Activated T-helper 9 cell treated with anti-CD3 and anti-CD28 coated beads, Interleukin-2, amount 50 U/mL, for 16 hours (primary cell): ENCODE measurements at places on chromosomes 3 and 15.

- no peak for DNase-seq
Observed at GRCh38 chr15:29880341-29880740, 58.1 kb upstream of the TJP1 start.

- no peak for DNase-seq
Observed at GRCh38 chr15:100818927-100819326, 60.7 kb upstream of the ALDH1A3 start.

DNA sequence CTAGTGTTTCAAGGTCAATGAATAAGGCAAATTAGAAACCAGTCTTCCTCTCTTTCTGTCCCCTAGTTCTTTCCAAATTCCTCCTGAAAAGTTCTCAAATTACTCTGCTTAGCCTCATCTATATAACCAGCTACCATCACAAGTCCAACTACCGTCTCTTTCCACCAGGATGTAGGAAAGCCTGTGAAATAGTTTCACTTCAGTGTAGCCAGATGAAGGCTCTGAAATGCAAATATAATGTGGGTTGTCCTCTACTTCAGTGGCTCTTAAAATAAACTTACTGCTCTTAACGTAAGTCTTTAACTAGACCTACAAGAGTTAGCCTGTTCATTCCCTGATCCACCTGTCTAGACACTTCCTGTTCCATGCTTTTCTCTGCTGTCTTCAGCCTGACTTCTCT is 827.7 kb downstream of the ROBO1 start:
- no peak for DNase-seq

- DNase-seq = no peak
Observed at GRCh38 chr15:59150185-59150584, 45.2 kb downstream of the CCNB2 start.

DNA sequence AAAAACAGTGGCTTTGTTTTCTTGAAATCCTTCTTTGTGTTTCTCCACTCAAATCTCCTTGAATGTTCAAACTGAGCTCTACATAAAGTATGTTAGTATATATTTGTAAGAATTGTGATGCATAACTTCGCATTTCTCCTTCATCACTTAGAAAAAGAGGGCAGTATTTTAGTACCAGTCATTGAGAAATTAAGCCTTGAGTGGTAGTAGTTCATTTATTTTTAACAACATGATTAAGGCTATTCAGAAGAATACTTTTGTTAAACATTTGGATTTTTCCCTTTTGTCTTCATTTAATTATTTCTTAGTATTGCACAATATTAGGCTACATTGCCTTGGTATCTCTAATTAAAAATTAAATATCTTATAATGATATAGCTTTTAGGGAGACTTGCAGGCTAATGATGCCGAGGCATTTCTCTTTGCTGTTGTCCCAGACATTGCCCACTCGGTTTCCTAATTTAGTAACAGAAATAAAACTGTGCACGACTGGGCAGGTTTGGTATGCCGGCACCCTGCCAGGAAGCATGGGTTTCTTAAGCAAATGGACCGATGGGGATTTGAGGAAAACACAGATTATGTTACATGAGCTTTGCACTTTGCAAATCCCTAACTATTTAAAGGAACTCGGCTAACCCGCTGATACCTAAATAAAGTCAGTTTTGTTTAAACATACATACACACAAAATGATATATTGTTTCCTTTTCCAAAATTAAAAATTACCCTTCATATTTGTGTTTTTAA is 54.7 kb downstream of the LRRC28 start:
- no peak for DNase-seq

- DNase-seq = no peak
Observed at GRCh38 chr3:99972380-99973104, 141.8 kb downstream of the FILIP1L start.

DNA sequence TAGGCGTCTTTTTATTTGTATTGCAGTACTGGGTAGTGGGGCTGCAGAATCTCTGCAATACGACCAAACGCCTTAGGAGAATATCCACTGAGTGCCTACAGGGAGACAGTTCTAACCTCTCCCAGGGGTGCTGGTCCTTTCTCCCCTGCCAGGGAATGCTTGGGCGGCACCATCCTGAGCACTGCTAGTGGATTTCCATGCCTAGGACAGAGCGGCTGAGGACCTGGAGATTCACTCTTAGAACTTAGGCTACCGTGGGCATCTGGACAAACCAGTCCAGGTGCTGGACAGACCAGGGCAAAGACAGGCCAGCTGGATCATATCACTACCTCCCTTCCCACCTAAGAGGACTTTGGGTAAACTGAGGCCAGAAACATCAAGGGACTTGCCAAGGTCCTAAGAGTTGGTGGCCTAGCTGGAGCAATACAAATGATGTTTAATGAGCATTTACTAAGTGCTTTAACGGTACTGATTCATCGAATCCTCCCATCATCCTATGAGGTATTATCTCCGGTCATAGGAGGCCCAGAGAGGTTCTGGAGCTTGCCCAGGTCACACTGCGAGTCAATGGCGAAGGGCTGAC is 902 bp downstream of the TMEM44 start:
- DNase-seq = no peak

DNA sequence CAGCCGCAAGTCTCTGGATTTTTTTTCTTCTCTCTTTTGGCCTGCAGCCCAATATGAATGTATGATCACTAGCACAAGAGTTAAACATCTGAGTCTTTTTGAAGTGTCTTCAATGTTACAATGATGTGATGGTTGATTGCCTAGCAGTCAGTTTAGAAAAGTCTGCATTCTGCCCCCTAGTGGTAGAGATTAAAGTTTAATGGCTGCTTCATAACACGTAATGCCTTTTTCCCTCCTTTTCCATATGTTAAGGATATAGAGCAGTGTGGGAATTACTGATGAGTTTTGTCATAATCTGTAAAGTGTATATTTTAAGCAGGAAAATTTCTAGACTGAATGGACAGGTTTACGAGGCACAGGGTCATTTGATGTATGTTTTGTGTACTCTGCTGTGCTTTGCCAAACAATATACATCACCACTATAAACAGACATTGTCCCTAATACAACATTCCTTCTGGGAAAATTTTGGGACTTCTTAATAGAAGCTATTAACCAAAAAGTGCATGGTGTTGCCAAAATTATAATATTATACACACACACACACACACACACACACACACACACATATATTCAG is 1038.5 kb upstream of the NR2F2 start:
- no peak for DNase-seq

DNA sequence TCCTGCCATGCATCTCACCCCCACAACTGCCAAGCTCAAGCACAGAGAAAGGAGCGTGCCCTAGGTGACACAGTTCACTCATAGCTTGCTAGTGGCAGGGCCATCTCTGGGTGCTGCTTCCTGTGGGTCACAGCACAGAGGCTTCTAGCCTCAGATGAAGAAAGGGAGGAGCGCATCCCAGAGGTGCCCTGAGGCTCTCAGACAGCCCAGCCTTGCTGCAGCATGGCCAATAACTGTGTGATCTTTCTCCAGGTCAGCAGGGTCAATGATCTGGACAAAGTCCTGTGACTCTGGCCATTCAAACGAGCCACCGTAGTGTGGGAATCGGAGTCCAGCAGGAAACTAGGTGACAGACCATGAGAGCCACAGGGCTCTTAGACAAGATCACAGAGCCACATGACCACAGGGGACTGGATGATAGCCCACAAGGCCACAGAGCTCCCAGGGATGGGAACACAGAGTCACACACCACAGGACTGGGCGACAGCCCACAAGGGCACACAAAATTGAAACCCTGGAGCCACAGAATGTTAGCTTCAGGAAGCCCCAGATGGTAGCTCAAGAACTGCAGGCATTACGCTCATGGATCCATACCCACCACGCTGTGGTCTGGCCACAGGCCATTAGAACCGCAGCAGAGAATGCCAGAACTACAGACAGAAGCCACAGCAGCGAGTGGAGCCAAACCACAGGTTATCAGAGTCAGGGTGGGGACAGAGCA is 25.9 kb upstream of the GRIP2 start:
- no peak for DNase-seq
